Trophoblast cell (in vitro differentiated cells and primary cell): ENCODE measurements at places on chromosomes 3 and 15.
A peak's percentile ranks its signal among the peaks of the same experiment; 100 is the strongest.

- DNase-seq, result no peak
These were observed 23.1 kb downstream of the LRRC31 start for GRCh38 chr3:169846458-169847193.

GRCh38 chr3:195042743-195043606 is 228.0 kb downstream of the XXYLT1 start:
- DNase-seq, result no peak

DNA sequence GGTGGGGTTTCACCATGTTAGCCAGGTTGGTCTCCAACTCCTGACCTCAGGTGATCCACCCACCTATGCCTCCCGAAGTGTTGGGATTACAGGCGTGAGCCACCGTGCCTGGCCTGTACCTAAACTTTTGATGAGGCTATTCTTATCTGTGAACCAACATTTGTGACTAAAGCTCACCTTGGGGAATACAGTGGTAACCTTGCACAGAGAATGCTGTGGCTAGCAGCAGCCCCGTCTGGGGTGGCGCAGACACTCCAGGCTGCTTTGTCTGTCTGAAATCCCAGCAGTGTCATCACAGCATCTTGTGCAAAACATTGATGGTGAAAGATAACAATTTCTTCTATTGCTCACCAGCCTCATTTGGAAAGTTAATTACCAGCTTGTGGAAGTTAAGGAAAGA is 58.9 kb downstream of the CMTM8 start:
- peak; percentile 81 for DNase-seq

- no peak for DNase-seq
These were observed 97.4 kb downstream of the ST6GAL1 start for GRCh38 chr3:187027531-187028278.

- peak; percentile 62 for DNase-seq
These were observed 4.6 kb upstream of the DENND4A start for GRCh38 chr15:65796610-65797078.

DNA sequence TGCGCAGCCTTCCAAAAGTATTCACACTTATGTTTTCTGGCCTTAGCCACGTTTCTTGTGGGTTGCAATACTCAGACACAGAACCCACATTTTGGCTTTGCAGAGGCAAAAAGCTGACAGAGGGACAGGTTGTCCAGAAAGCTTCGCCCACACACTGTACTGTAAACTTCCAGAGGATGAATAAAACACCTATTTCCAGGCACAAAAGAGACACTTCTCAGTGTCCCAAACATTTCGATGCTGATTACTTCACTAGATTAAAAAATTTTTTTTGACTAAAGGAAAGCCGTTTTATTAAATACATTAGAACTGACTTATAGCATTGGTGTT is 28.0 kb upstream of the KCTD6 start:
- DNase-seq, result no peak

DNA sequence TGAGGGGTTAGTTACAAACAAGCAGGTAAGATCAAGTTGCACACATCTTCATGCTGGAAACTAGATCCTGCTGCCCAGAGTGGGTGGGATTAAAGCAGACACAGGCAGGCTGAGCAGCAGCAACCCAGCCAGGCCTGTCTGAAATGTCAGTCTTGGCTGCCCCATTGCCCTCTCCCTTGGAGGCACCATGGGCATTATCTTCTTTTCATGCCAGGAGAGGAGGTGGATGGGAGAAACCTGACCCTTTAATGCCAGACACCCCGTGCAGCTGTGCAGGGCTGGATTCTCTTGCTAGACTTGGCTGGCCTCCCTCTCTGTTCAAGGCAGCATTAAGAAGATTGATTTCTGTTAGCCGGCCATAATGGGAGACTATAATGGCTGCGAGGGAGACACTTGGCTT is 23.0 kb upstream of the EPHB1 start:
- DNase-seq, result no peak

- DNase-seq, result no peak
These were observed 5.8 kb upstream of the MANF start for GRCh38 chr3:51379301-51379700.

DNA sequence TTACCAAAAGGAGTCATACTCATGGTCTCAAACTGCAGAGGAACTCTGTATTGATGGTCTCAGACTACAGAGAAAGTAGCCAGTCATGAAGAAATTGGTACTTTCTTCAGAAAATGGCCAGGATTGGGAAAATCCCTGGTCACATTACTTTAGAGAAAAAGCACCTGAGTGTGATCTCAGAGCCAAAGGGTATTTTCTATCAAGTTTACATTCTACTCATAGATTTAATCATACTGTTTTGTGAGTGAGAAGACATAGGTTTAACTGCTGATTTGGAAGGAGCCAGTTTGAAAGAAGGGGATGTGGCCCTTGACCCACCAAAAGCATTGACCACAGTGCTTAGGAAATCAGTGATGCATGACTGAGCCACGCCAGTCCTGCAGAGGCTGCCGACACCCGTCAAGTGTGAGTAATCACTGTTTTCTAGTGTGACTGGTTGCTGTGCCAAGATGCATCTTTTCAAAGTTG is 203.6 kb downstream of the AKAP13 start:
- peak; percentile 84 for DNase-seq

GRCh38 chr3:171049861-171050444 is 23.4 kb upstream of the SLC2A2 start:
- no peak for DNase-seq

DNA sequence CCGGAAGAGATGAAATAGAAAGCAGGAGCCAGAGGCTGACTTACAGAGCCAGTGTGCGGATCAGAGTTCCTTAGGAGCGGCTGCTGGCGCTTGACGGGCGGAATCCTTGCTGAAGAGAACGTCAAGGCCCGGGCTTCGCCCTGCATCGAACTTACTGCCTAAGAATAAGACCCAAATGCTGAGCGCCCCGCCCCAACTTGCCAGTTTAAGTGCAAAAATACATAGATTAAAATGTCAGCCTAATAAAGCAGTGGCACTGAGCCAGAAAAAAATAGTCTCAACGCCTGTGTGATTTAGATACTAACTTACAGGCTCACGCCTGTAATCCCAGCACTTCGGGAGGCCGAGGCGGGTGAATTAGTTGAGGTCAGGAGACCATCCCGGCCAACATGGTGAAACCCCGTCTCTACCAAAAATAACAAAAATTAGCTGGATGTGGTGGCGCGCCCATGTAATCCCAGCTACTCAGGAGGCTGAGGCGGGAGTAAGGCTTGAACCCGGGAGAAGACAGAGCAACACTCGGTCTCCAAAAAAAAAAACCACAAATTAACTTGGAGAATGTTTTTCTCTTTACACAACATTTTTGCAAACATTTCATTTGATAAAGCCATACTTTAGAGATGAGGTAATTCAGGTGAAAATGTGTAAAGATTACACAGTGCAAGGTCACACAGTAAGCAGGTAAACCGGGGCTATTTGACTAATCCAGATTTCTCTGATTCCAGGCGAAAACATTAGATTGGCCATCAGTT is 1.2 kb upstream of the UBP1 start:
- DNase-seq, result peak; percentile 9

DNA sequence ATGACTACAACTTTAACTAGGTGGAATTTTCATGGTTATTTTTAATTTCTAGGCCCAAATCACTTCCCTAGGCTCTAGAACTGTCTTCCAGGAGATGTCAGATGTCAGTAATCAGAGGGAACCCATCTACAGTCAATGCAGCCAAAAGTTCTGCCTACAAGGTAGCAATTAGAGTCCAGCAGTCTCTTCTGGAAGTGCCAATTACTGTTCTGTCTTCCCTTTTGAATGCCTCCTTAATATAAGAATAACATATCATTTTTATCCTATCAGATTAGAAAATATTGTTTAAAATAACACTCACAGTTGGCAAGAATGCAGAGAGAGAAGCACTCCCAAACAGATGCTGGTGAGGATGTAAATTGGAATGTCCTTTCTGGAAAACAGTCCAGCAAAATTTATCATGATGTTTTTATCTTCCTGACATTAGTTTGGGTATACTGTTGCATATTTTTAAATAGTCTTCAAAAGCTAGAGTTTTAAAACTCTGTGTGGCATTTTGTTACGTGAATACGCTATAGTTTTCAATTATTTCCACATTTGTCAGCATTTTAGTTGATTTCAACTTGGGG is 543.7 kb downstream of the FHIT start:
- no peak for DNase-seq

GRCh38 chr3:13556917-13557316 is 8.0 kb downstream of the FBLN2 start:
- DNase-seq, result peak; percentile 42

- no peak for DNase-seq
These were observed 34.1 kb downstream of the PTPN23 start for GRCh38 chr3:47414666-47415587.

DNA sequence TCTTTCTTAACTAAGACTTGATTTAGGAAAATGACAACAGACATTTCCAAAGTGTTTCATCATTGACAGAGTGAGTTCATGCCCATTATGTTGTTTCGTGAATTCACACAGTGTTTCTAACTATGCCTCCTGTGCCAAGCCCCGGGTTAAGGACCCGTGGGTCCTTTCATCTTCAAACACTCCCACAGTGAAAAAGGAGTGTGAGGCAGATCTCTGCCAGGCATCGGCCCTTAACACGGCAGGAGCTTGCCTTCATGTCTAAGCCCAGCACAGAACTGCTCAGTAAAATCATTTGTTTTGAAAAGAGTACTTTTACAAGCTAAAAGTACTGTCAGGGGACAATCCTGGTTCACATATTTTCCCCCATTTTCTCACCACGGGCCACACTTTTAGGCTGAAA is 80.0 kb upstream of the FOXB1 start:
- DNase-seq, result no peak

DNA sequence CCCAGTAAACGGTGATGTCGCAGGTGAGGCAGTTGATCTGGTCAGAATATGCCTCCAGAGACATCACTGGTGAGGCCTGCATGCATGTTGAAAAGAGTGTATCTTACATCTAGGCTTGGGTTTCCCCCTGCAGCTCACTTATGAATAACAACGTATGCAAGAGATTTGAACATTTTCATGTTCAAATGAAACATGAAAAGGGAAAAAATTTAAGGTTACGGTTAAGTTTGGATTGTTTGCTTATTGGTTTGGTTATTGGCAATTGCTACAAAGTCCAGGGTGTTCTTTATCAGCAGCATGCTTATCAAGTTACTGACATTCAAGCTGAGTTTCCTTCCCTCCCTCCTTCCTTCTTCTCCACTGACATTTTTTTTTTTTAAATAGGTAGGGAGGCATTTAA is 123.2 kb downstream of the IGF1R start:
- no peak for DNase-seq

GRCh38 chr3:184145751-184146270 is 9.4 kb upstream of the DVL3 start:
- no peak for DNase-seq

DNA sequence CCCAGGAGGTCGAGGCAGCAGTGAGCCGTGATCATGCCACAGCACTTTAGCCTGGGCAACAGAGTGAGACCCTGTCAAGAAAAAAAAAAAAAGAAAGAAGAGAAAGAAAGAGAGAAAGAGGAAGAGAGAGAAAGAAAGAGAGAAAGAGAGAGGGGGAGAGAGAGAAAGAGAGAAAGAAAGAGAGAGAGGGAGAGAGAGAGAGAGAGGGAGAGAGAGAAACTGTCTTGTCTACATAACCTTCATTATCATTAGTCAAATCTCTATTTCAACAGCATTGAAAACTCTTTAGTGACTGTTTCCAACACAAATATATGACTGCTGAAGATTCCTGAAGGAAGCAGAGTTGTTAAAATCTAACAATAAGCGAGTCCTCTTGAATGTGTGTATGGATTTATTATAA is 304.3 kb downstream of the MAGI1 start:
- DNase-seq, result no peak

DNA sequence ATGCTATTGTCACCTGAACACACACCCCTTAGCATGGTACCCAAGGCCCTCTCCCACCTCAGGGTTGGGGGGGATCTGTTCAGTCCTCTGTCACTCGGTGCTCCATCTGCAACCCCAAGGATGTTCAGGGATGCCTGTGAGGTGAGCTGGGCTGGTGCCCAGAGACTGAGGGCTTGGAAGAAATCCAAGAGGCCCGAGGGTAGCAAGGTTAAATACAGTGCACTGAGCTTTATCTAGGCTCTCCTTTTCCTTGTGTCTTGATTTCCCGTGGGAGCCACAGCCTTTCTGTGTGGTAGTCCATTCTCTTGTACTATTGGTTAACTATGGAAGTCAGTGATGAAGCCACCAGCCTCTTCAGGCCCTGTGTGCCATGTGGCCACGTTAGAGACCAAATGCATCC is 18.7 kb upstream of the WNT5A start:
- DNase-seq, result no peak

DNA sequence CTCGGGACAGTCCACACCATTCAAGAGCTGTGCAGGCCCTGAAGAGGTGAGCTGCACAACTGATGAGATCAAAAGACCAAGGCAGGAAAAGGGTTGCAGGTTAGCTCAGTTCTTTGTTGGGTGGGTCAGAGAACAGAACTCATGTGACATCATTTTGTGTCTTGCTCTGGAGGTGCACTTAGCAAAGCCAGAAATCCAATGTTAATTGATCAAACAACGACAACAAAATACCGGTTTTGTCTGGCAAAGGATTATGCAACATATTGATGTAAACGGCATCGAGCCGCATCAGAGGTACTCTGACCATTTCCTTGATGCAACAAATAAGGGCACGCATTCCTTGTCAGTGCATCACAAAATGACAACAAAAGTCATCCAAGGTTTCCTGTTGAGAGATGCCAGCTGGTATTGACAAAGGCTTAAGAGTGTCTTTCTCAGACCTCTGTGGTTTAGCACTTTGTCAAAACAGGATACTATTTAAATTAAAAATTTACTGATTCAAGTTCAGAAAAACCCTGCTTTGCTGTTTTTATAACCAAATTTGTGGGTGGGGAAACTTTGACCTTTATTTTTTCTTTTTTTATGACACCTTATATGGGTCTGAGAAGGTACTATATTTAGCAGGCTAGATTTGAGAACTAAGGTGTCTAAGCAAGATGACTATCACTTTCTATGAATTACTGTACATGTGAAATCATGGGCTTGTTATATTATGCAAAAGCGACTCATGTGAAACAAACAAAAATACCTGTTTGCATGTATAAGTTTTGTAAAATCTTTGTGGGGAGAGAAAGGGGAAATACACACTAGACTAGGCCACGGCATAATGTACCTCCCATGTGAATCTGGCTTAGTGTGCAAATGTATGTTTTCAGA is 496.1 kb downstream of the FOXP1 start:
- peak; percentile 61 for DNase-seq

- no peak for DNase-seq
These were observed 949.0 kb downstream of the EPHA3 start for GRCh38 chr3:90056281-90057032.

DNA sequence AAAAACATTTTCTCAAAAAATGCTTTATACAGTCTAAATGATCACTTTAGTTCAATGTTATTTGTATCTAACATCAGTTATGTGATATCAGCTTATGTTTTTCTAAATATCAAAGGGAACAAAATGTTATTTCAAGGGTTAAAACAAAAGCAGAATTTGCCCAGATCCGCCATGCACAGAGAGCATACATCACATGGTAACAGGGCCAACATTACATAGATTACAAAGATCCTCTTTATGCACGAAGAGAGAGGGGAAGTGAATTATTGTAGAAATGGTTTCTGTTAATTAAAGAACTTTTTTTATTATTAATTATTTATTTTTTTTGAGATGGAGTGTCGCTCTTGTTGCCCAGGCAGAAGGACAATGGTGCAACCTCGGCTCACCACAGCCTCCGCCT is 100.8 kb upstream of the MME start:
- no peak for DNase-seq

GRCh38 chr3:146505516-146505915 is 36.2 kb upstream of the PLSCR2 start:
- DNase-seq, result no peak

GRCh38 chr3:107524841-107525643 is 2.3 kb downstream of the BBX start:
- peak; percentile 57 for DNase-seq

GRCh38 chr3:59839283-59839682 is 789.5 kb upstream of the CFAP20DC start:
- DNase-seq, result no peak
